Activated T-helper 1 cell treated with anti-CD3 and anti-CD28 coated beads, Interleukin-2, amount 50 U/mL, for 16 hours (primary cell): ENCODE measurements at places on chromosomes 13 and 19.

- peak; percentile 58 for DNase-seq
Observed at GRCh38 chr19:50050406-50051227, 24.8 kb downstream of the ZNF473 start.

DNA sequence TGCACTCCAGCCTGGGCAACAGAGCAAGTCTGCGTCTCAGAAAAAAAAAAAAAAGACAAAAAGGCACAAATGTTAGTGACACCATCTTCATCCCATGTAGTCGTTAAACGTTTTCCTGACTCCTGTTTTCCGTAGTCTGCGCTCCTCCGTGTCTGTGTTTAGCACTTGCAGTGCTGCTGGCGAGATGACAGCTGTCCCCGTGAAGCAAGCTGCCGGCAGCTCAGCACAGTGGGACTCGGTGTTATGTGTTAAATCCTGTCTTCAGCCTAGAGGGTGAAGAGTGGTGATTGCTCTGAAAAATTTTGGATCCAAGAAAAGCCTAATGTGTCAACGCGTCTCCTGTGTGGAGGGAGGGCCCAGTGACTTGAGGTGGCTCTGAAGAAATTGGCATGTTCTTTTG lies 18.4 kb downstream of the UBXN6 start:
- DNase-seq = no peak

DNA sequence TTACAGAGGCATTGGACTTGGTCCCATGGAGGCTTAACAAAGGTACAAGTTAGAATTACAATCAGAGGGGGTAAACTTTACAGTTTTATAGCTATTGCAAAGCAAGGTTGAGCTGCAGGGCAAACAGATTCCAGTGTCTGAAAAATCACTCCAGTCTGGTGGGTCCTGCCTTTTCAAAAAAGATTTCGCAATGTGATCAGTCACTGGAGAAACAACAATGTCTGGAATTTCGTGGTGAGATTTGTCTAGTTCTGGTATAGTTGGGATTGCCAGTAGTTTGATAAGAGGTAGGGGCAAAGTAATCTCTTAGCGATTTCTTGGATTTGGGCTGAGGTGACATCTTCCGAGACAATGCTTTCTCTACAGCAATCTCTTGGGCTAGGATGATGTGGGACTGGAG lies 1198.2 kb upstream of the PCDH9 start:
- DNase-seq = no peak

DNA sequence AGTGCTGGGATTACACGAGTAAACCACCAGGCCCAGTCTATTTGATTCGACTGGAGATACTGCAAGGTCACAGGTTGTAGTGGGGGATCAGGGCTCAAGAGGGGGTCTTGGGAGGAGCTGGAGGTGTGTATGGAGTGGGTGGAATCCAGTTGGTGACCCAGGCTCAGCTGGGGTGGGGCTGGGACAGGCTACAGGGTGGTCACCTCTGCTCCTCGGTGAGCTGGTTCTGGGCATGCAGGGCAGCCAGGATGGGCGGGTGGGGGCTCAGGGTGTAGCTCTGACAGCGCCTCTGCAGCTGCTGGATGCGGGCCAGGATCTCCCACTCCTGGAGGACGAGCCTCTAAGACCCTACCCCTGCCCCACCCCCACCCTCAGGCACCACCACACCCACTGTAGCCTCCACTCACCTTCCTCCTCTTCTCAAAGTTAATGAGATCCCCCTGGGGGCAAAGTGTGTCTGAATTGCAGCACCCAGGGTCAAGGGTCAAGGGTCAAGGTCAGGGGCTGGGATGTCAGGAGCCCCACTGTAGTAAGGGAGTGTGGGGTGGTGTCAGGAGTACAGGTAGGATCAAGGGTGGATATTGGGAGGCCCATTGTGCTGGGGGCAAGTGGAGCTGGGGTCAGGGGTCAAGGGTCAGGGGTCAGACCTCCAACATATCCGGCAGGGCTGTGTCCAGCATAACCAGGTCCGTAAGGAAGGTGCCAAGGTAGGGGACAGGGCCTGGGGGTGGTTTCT lies 17.1 kb downstream of the RGL3 start:
- DNase-seq = no peak

DNA sequence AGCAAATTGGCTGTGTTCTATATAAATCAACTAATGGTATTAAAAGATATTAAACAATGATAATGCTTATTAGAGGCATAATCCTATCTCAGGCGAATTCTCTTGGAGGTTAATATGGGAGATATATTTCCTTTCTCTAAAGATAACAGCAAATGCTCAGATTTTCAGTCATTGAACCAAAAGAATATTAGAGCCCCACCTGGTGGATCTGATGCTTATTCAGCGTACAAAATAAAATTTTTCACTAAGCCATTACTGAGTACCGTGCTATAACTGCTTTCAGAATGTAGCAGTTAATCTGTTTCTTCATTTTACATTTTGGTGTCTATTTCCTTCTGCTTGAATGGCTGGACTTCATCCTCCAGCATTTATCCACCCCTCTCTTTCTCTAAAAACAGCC lies 143.3 kb upstream of the IPO5 start:
- DNase-seq = no peak

GRCh38 chr19:49409441-49410029 lies 13.7 kb downstream of the PTH2 start:
- DNase-seq = no peak
